Stimulated activated CD8-positive, alpha-beta memory T cell treated with anti-CD3 and anti-CD28 coated beads, Interleukin-12 subunit alpha, Interleukin-12 subunit beta, amount 100 ng/mL, for 1 hour (primary cell): ENCODE measurements at places on chromosomes 3 and 15.

DNA sequence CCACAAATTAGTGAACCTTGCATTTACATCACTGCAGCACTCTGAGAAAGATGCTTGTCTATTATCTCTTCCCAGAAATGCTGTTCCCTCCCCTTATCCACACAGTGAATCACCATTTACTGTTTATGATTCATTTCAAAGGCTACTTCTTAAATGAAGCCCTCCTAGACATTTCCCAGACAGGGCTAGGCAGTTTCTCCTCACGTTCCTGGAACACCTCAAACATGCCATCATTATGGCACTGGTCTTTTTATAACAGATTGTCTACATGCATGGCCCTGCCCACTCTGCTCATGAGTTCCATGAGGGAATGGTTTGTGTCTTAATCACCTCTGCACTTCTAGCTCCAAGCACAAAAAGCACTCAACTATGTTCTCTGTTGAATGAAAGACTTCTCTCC lies 32.2 kb upstream of the TM2D3 start:
- no peak for DNase-seq

GRCh38 chr15:58314593-58315216 lies 117.1 kb upstream of the LIPC start:
- DNase-seq = no peak

DNA sequence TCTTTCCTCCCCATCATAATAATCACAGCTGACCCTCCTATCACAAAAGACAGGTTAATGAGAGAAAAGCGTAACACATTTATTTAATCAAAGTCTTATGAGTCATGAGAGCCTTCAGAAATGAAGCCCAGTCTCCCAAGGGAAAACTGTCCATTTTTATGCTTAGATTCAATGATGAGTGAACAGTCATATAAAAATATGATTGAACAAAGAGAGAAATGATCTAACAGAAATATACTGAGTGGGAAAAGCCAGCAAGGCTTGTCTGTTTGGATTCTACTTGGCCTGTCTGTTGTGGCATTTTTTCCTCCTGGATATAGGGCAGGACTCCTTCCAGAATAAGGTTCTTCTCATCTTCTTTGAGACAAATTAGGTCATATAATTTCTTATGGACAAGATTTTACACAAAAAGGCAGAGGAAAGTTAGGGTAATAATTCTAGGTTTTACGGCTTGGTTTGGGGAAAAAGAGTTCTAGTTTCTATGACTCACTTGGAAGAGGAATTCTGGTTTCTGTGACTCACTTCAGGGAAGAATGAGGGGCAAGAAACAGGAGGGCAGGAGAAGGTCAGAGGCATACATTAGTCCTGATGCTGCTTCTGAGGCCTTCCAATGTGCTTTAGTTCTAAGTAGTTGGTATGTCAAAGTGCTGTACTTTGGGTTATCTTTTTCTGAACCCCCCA lies 534.2 kb downstream of the ZIC1 start:
- DNase-seq = no peak

DNA sequence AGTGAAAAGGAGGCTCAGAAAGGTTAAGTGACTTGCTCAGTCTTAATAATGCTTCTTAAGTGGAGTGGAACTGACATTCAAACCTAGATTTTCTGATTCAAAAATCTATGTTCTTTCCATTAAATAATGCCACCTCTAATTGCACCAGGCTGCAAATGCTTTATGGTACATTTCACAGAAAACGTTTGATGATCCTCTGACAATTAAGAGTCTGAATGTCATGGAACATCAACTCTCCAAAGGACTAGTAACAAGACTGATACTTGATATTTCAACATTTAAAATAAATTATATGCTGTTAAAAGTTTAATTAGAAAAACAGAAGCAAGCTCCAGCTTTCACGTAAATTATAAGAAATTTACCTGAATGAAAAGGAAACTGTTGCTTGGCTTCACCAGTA lies 151.5 kb downstream of the TBL1XR1 start:
- DNase-seq = no peak

DNA sequence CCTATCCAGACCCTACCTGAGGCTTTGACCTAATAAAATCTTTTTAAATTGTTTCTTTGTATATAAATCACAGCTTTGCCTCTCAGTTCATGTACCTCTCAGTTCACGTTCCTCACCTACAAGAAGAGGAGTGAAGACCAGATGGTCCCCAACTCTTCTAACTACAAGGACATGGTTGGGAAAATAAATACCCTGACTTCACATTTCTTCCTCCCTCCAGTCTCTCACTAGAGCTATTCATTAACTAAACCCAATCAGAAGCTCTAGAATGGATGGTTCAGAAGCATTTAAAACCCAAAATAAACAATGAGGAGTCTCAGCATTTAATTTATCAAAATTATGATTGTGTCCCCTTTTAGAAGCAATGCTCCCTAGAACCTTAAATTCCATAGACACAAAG lies 97.3 kb upstream of the AGTR1 start:
- DNase-seq = no peak

DNA sequence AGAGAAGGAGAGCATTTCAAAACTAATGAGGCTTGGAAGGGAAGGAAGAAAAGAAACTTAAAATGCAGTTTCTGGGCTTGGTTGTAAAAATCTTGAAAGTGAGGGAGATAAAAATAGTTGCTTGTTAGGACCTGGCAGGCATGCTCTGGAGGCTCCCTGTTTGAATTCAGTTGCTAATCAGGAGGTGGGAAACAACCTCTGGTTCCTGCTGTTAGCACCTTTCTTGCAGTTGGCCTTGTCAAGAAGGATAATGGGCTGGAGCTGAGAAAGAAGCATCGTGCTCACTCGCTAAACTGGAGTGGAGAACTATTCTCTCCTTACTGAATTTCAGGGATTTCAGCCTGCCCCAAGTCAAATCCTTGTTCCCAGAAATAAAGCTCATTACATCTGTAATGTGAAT lies 23.4 kb downstream of the SNAPC5 start:
- no peak for DNase-seq

GRCh38 chr15:39616731-39617455 lies 36.0 kb downstream of the THBS1 start:
- no peak for DNase-seq

GRCh38 chr3:72126441-72127223 lies 341.7 kb upstream of the PROK2 start:
- DNase-seq = no peak

DNA sequence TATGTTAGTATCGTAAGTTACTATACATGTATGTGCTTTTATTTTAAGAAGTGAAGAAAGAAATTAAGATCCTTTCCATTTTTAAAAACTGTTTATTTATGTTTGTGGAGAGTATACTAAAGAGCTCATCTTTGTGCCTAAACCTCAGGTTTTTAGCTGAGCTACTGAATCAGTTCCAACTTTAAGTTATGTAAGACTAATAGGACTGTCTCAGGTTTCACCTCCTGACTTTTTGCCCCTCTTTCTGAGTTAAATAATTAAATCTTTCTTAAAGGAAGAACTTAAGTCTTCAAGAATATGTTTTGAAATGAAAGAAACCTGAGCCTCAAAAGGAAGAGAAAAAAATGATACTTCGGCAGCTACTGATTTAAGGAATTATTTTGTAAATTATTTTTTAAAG lies 2.6 kb downstream of the SLMAP start:
- no peak for DNase-seq

DNA sequence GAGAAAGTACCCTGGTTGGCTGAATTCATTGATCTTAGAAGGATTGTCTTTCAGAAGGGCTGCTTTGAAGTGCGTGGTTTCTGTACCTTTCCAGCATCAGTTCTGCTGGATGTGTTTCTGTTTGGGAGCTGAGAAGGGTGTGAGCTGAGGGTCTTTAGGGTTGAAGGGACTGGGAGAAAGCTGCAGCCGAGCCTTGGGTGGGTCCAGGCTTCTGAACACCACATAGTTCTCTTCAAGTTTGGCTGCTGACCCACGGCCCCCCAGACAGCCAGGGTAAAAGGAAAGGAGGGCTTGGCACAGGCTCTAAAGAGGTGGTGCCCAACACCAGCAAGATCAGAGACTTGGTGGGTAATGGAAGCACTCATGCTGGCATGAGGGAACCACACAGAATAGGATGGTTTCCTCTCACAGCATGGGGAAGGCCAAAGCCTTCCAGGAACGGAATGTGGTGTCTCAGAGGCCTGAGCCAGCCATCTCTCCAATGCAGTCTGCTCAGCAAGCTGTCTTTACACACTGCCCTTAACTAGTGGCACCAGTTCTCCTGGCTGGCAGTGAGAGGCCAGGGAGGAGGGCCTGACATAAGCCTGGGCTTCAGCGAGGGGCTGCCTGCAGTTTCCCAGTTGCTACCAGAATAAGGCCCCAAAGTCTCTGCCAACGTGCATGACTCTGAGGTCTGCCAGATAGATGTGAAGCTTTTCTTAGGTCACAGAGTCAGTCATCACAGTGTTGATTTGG lies 239.0 kb upstream of the TRIM42 start:
- no peak for DNase-seq

- no peak for DNase-seq
These were observed 88.7 kb upstream of the EPHB3 start for GRCh38 chr3:184472723-184473428.

GRCh38 chr3:9730657-9731205 lies 804 bp upstream of the BRPF1 start:
- no peak for DNase-seq

DNA sequence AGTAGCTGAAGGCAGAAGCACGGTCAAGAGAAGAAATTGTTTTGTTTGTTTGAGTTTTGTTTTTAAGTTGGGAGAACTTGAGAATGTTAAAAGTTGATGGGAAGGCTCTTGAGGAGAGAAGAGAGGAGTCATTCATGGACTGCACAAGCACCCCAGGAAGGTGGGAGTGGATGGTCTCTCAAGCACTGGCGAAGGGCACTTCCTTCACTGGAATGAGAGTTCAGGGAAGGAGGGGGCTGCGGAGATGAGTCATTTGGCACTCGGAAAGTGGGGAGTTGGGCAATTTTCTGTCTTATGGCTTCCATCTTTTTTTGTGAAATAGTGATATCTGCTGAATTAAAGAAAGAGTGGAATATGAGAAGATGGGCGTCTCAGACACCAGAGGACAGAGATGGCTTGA lies 66.0 kb downstream of the ATP13A4 start:
- no peak for DNase-seq

DNA sequence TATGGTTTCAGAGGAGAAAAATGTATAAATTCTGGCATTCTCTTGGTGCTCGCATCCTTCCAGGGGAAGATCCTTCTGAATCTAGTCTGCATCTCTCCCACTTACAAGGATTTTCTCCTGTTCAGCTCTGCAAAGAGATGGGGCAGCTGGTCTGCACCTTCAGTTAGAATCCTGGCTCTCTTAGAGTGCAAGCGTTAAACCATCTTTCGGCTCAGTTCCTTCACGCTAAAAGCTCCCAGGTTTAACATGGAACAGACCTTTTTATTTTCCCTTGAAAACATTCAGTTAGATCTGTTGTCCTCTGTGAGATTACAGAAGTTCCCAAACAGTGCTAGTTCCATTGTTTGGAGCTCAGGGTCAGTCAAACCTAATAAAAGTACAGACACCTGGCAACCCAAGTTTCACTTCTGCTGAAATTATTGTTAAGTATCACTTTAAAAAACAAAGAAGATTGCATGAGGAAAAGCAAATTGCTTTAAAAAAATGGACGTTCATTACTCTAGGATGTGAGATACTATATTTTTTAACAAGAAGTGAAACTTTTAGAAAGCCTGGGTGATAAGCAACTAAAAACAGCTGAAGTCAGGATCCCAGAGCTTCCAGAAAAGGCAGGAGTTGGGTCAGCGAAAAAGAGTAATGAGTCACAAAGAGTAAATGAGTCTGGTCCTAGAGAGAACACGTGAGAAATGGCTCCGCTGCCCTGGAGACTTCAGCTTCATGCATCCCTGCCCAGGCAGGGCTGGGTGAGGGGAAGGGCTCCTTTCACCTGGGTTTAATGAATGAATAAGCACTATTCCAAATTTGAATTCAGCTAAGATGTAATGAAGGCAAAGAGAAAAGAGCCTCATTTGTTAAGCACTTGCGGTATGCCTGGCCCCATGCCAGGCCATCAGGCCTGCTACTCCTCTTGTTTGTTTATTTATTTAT lies 63.3 kb downstream of the ABTB1 start:
- DNase-seq = no peak

GRCh38 chr3:152780553-152780952 lies 54.4 kb upstream of the P2RY1 start:
- DNase-seq = no peak

GRCh38 chr3:119794971-119795612 lies 13.2 kb downstream of the NR1I2 start:
- DNase-seq = no peak

- DNase-seq = no peak
These were observed 641 bp downstream of the ACVR2B start for GRCh38 chr3:38454178-38454883.

- DNase-seq = no peak
These were observed 21.4 kb upstream of the SPPL2A start for GRCh38 chr15:50786871-50787270.

- DNase-seq = no peak
These were observed 56.3 kb downstream of the ISG20 start for GRCh38 chr15:88695101-88695500.

DNA sequence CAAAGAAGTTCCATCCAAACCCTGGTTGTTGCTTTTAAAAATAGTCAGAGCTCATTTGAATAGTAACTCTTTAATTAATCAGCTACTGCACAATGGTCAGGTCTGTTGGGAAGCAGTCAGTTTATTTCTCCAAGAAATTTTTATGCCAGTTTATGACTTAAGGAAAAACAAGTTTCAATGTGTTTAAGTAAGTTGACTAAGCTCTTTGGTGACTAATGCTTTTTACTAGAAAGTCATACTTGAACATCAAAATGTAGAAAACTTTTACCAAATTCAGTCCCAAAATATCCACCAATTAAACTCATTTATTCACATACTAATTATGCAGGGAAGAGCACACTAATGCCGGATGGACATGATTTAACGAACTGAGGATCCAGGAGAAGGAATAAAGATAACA lies 22.1 kb downstream of the PRICKLE2 start:
- DNase-seq = no peak

DNA sequence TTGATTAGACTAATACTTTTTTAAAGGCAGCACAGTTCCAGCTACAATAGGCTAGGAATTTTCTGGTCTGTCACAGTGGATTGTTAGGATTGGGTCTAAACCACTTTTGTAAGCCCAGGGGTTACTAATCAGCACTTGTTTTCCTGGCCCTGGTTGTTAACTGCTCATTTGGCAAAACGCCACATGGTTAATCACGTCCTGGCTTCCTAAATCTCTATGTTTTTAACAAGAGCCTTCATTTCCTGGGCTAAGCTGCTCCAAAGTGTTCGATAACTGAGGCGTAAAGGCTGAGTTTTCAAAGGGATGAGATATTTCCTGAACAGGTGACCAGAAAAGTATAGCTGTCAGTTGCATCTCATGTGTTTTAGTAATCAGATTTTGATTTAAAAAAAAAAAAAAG lies 38.9 kb upstream of the CLRN1 start:
- DNase-seq = no peak

GRCh38 chr15:86433983-86434382 lies 354.3 kb downstream of the AGBL1 start:
- no peak for DNase-seq

GRCh38 chr3:76369170-76369569 lies 583.8 kb upstream of the ZNF717 start:
- DNase-seq = no peak
